ENCODE measurements at places on chromosomes 16 and 17. TPM values are rescaled to one million over a fixed set of nuclear protein-coding genes. Genes with fewer than 3 reads are reported as not detected.

DNA sequence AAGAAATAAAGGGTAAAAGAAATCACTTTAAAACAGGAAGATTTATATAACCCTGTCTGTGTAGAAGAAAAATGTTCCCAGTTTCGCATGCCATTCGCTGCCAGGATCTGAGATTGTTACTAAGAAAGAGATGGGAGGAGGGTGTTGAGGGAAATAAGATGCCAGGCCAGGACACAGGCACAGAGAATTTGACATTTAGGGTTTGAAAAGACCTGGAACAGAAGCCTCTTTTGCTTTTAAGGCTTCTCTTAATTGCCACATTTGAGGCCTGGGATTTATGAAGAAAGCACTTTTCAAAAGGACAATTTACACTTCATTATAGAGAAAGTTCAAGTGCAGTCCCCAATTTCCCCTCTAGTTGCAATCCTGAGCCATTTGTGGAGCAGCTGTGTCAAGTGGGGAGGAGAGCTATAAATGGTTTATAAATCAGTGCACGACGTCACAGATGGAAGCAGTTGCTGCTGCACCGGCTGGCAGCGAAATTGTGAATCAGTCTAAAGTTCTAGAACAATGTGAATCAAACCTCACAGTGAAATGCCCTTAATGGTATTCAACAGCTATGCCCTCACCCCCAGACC, 26.5 kb upstream of the C16orf87 start:
- peak; percentile 35 for DNase-seq

GRCh38 chr16:54197758-54198157, 88.8 kb downstream of the IRX3 start:
- no peak for DNase-seq

TBC1D3B gene
- polyA plus RNA-seq: 10.9 TPM

GRCh38 chr17:48071654-48072053, 23.5 kb downstream of the NFE2L1 start:
- no peak for DNase-seq

DNA sequence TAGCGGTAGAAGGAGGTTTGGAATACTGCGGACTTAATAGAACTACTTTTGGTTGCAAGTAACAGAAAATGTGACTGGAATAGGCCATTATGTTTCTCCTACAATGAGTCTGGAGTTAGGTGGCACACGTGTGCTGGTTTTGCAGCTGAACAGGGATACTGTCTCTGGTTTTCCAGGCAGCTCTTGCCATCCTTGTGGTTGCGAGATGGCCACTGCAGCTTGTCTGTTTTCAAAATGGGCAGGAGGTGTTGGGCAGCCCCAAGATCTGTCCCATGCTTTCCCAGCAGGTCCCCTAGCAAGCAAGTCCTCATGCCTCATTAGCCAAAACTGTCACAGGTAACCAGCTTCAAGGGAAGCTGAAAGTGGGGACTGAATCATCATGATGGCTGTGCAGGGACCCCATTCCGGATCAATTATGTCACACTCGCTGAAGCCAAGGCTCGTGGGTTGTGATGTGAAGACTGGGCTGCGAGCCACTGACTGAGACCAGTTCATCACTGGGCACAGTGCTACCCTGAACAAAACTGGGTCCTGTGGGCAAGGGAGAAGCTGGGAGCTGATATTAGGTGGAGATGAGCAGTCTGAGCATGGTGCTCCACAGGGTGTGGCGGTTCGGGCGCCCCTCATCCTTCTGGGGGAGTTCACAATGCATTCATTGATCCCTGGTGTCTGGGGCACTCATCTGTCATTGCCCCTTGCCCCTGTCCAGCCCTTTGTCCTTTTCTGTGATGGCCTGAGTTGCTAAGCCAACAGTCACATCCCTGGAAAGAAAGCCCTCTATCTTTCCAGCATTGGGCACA, 82.1 kb downstream of the KSR1 start:
- DNase-seq: no peak

OR1F1 gene
- polyA plus RNA-seq: not detected

MAP2K6 gene
- polyA plus RNA-seq: 16.8 TPM

DNA sequence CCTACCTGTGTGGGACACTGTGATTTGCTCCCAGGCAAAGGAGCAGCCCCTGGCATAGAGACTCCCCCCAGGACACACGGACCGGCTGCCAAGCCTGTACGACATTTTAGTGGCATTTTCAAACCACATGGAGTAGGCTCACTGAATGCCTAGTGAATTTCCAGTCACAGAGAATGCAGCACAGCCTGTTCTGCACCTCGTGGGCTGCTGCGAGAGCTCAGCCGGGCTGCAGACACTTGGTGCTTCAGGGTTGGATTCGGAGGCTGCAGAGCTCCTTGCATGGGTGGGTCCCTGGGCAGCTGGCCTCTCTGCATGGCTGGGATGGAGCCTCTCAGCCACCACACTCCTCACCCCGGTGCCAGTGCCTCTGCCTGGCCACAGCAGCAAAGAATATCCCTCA, 51.2 kb upstream of the HNF1B start:
- DNase-seq: no peak

GRCh38 chr16:75495076-75495674, at the start of gene CHST6:
Gene CHST6, minus strand, starts transcription at chr16:75495441. Its CDS starts 15,613 bp downstream, at chr16:75479828.
- DNase-seq: peak; percentile 66

GRCh38 chr16:66434619-66435430, 7.7 kb downstream of the BEAN1 start:
- no peak for DNase-seq

DNA sequence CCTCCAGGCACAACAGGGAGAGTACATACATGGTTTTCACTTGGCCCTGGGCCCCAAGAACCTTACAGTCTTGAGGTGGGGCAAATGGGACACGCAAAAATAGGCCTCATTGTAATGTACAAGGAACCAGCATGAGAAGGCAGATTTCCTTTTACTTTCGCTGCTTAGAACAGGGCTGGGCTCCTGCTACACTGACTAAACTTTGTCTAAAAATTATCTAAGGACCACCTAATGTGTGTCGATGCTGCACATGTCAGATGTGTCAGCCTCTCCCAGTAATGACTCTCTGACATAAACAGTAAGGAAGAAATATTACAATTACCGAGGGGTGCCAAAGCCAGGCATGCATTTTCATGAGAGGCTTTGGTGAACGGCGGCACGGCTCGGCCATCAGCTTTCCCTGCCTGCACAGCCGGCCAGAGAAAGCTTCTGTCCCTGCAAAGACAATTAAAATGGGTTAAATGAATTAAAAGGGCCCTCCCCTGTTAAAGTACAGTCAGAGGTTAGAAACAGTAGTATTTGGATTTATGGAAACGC, 224.2 kb upstream of the IRX3 start:
- DNase-seq: peak; percentile 16

GRCh38 chr16:17463335-17463734, 7.4 kb downstream of the XYLT1 start:
- no peak for DNase-seq

- DNase-seq: no peak
These were observed 2.0 kb downstream of the KPNB1 start for GRCh38 chr17:47651704-47652103.

LDHD gene
- polyA plus RNA-seq: 3.7 TPM

GRCh38 chr16:77556201-77556873, 121.5 kb upstream of the ADAMTS18 start:
- no peak for DNase-seq

FBXW10B gene
- polyA plus RNA-seq: 1.9 TPM

RBFOX1 gene
- polyA plus RNA-seq: 84.2 TPM

CMTM2 gene
- polyA plus RNA-seq: 0.71 TPM

DNA sequence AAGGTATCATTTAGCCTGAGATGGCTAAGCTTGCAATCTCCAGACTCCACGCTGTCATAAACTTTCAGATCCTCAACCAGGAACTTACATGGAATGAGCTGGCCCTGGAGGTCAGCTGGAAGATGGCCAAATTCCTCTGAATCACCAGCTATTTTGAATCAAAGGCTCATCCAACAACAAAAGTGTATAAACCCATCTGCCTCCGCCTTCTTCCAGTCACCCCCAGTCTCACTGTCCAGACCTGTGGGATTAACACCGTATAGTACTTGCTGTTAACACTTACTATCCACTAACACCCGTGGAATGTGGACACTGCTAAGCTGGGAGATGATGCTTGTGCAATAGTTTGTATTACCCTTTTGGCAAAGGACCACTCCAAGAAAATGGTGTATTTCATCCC, 1.9 kb upstream of the LCMT1 start:
- DNase-seq: no peak

- DNase-seq: no peak
These were observed 122.4 kb upstream of the NUDT7 start for GRCh38 chr16:77599793-77600415.

TMIGD1 gene
- not detected for polyA plus RNA-seq

DNA sequence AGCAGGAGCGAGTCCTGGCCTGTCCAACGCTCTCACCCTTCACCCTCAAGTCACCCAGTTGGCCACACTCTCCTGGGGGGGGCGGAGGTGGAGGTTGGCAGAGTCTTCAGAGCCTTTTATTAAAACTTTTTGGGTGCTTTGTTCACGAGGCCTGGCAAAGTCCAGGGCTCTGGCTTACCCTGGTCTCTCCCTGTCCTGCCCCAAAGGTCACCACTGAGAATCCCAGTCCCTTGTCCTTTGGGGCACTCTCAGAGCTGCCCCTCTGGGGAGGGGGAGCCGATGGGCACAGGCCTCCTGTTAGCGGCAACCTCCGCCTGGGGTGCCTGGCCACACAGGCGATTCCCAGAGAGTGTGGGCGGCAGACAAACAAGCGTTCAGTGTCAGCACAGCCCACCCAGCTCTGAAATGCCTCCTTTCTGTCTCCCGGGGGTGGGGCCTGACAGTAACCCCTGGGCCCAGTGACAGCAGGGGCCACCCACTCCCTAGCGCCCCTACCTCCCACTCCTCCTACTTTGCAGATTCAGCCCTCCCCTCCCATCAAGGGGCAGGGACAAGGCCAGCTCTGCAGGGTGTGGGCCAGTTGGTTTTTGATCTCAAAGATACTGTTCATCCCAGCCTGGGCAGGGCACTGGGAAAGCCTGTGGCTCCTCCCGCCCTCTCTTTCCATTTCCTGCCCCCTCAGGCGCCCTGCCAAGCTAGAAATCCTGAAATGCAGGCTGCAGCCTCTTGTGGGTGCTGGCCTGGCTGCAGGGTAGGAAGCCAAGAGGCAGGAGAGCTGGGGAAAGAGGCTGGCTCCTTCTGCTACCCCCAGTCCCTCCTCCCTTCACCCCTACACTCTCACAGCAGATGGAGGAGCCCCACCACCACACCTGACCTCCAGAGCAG, 36.6 kb upstream of the EMP2 start:
- peak; percentile 38 for DNase-seq

- no peak for DNase-seq
These were observed 72.0 kb upstream of the LGALS9 start for GRCh38 chr17:27558842-27559505.

DNA sequence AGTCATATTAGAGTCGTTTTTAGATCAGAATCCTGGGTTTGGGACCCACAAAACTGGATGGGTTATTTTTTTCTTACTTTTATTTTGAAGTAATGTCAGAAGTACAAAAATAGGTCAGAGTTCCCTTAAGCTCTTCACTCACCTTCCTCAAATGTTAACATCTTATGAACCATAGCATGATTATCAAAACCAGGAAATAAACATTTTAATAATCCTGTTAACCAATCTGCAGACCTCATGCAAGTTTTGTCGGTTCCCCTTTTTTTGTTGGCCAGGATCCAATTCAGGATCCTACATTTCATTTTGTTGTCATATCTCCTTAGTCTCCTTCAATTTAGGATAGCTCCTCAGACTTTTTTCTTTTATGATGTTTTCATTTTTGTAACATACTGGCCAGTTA, 162.0 kb downstream of the CHD9 start:
- DNase-seq: no peak

CPPED1 gene
- polyA plus RNA-seq: 7.9 TPM

OTOP2 gene
- polyA plus RNA-seq: not detected

DNA sequence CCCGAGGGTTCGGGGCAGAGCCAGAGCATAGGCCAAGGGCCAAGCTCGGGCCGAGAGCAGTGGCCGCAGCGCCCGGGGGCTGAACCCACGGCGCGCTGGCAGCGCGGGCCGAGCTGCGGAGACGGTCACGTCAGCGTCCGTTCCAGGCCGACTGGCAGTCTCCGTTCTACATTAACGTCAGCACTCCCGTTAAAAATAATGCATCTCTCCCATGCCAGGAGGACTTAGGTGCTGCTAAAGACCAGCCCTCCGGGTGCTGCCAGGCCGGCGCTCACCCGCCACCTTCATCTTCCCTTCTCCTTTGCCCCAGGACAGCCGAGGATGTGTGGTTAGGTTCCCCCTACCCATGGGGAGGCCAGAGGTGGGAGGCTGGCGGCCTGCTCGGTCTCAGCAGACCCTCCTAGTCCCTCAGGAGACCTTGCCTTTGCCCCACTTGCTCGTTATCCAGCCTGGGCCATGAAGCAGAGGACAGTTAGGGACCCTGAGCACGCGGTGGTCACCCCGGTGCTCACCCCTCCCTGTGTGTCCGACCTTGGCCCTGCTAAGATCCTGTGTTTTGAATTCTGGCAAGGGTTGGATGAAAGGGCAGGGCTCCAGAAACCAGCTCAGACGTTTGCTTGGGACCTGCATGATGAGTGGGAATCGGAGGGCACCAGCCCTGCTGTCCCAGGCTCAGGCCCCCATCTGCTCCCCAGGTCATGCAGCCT, 572 bp downstream of the MPG start:
- peak; percentile 55 for DNase-seq

- peak; percentile 90 for DNase-seq
These were observed 8.8 kb downstream of the JUP start for GRCh38 chr17:41777574-41778188.

HS3ST3B1 gene
- 1.5 TPM for polyA plus RNA-seq

CRYM gene
- not detected for polyA plus RNA-seq
